Articular chondrocyte of knee joint (primary cell): ENCODE measurements at places on chromosomes 5 and 9. TPM values are rescaled to one million over a fixed set of nuclear protein-coding genes. Genes with fewer than 3 reads are reported as not detected.

Gene CRB2
- under 0.01 TPM in 1 of 2 replicates, not detected in the other for total RNA-seq

Gene FAM221B
- total RNA-seq = not detected in 2 replicates

Gene ACSL6
- total RNA-seq = 0.32 TPM in 1 of 2 replicates, not detected in the other

Gene NCBP1
- total RNA-seq = 31.2 and 37.4 TPM in 2 replicates

Gene PAPPA
- 16.3 and 52.5 TPM in 2 replicates for total RNA-seq

Gene HNRNPH1
- 398 and 450 TPM in 2 replicates for total RNA-seq

Gene EDIL3
- total RNA-seq = 442 and 605 TPM in 2 replicates

Gene GMCL2
- not detected in 2 replicates for total RNA-seq

Gene FSTL4
- total RNA-seq = under 0.01 TPM in 1 of 2 replicates, not detected in the other

Gene GRM6
- total RNA-seq = not detected in 2 replicates

Gene NRG2
- 0.78 and 1.6 TPM in 2 replicates for total RNA-seq

Gene ADAMTSL1
- total RNA-seq = 206 and 277 TPM in 2 replicates

Gene PTGS1
- 2.8 and 7.4 TPM in 2 replicates for total RNA-seq
